ENCODE measurements at places on chromosomes 13 and 19.

DNA sequence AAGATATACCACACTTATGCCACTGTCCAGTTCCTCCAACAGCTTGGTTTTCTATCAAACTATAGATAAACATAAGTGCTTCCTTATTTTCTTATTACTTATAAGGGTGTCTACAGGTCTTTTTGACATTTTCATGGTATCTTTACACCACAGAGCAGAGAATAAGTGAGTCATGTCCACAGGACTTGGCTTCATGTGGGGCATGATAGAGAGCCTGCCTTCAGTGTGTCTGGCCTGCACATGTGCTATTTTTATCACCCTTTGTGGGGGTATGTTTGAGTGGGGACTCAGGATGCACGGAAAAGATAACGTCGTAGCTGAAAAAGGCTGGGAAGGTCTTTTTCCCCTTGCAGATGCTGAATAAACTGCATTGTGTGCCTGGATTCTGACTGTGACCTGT is 8.1 kb upstream of the STOML3 start:
- DNase-seq, result no peak

DNA sequence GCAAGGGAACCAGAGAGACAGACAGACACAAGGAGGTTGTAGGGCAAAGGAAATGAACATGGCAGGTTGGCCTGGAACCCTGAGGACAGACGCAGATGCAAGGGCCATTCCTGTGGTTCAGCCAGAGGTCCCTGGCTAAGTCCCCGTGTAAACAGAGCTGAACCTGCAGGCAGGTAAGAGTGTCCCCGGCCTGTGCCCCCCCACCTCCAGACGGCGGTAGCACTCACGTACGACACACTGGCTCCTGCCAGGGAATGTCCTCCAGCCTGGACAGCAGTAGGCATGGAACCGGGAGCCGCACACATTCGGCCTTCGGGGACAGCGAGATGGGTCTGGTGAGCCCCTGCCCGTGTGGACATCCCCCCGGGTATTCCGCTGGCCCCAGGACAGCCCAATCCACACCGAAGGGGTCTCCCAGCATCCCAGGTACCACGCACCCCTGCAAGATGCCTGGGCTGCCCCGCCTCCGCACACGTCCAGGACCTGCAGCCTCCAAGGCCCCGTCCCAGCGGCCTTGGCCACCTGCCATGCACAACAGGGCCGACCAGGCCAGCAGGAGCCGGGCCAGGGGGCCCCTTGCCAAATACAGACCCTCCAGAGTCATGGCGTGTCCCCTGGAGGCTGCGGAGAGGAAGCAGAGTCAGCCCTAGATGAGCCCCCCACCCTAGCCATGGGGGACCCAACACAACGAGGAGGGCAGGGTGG is 2.4 kb downstream of the FBN3 start:
- no peak for DNase-seq

DNA sequence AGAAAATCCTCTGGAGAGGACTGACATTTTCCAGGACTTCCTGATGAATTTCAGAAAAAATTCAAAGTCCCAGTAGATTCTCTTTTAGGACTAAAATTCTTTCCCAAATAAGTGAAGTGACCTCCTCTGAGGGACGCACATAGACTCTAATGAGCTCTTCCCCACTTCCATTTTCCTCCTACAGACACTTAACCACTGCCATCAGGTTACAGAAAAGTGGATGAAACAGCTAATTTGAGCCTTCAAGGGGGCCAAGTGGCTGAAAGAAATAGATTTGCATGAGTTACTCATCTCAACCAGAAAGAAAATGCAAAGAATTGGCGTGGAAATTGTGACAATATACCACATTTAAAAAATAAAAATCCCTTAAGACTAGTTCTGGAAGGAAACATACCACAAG is 185.3 kb upstream of the EDNRB start:
- DNase-seq, result no peak

DNA sequence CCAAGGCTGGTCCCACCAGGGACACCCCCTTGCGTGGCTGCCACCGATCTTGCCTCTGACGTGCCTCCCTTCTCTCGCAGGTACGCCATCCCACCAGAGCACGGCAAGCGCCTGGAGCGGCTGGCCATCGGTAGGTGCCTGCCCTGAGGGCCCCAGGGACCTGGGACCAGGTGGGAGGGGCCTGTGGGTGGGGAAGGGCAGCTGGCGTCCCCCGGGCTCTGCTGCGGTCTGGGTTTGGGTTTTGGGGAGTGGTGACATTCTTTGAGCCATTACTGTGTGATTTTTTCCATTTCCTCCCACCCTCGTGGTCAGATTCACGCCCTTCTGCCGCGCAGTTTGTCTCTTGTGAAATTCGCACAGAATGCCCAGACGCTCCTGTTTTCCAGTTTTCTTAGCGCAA is 102.0 kb downstream of the KDM4B start:
- no peak for DNase-seq

- no peak for DNase-seq
Measured at GRCh38 chr13:82688400-82688994, 1193.8 kb downstream of the SLITRK1 start.

DNA sequence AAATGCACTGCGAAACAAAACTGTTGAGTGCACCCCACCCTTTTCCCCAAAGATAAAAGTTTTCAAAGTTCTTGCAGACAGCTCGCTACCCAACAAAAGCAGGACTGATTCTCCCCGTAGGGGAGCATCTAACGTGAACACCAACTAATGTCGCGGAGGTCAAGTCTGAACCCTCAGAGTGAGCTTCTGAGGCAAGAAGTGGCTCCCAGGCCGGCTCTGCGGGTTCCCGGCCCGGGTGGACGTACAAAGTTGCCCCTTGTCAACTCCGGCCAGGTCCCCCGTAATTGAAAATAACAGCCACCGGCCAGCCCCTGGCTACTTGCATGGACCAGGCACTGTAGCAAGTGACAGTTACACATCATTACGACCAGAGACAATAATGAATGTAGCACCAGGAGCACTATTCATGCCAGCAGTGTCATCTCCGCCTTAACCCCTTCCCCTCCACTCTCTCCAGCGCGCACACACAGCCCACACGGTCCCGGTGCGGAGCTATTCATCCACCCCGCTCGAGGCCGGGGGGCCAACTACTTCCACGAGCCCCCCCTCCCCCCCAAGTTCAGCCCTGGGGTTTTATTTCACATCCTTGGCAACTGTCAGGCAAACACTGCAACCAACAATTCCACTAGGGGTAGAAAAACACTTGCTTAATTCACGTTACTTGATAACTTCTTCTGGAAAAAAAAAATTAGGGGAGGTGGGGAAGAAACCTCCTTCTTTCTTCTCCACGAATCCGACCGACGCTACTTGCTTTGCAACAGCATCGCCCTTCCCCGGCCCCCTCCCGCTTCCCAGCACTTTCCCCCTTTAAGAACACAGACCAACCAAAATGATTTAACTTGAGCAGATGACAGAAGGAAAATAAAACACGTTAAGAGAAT is 1.2 kb downstream of the KLF12 start:
- DNase-seq, result peak; percentile 25

GRCh38 chr19:11457115-11457514 is 21.7 kb downstream of the PRKCSH start:
- no peak for DNase-seq

DNA sequence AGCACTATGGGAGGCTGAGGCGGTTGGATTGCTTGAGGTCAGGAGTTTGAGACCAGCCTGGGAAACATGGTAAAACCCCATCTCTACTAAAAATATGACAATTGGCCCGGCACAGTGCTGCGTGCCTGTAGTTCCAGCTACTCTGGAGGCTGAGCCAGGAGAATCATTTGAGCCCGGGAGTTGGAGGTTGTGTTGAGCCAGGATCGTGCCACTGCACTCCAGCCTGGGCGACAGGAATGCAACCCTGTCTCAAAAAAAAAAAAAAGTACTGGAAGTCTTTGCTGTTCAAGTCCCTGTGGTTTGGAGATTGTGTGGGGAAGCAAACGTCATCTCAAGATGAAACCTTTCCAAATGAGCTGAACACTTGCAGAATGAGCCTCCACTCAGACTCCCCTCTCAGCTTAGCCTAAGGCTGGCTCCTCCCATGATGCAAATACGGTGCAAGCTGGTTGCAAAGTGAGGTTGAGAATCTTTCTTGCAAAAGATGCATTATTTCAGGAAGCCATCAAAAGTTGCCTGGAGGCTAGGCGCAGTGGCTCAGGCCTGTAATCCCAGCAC is 46.2 kb downstream of the MYO9B start:
- no peak for DNase-seq

GRCh38 chr13:112819111-112819510 is 129.3 kb downstream of the ATP11A start:
- no peak for DNase-seq

- DNase-seq, result peak; percentile 68
Measured at GRCh38 chr19:56252699-56253422, 19.7 kb upstream of the EDDM13 start.

GRCh38 chr13:39770221-39771090 is 115.0 kb downstream of the COG6 start:
- no peak for DNase-seq

Measured in stimulated activated CD4-positive, alpha-beta T cell treated with anti-CD3 and anti-CD28 coated beads, Interleukin-4, amount 100 ng/mL, for 4 hours (primary cell).